ENCODE measurements at places on chromosomes 2 and 18.

- no peak for DNase-seq
These were observed 138.8 kb downstream of the EVA1A start for GRCh38 chr2:75421986-75422385.

- no peak for DNase-seq
These were observed 119.1 kb downstream of the BAZ2B start for GRCh38 chr2:159497256-159497655.

GRCh38 chr2:33208400-33208799, 261.6 kb downstream of the LTBP1 start:
- no peak for DNase-seq

- no peak for DNase-seq
These were observed 9.4 kb downstream of the ODC1 start for GRCh38 chr2:10438688-10439087.

DNA sequence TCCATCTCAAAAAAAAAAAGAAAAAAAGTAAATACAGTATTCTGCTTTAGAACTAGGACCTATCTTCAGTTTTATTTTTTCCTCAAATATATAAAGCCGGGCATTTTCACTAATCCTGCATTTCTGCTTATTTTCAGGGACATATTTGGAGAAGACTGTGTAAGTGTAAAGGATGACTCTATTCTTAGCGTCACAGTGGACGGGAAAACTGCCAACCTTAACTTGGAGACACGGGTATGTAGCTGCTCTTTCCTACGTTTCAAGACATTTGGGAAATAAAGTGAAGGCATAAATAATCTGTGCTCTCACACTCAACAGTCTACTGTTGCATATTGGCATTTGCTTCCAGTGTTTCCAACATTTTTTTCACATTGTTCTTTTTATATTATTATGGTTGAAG, 3.1 kb upstream of the IAH1 start:
- no peak for DNase-seq

GRCh38 chr2:101274142-101274541, 21.5 kb downstream of the CNOT11 start:
- no peak for DNase-seq

- DNase-seq = no peak
These were observed 11.3 kb downstream of the LRPPRC start for GRCh38 chr2:43984533-43984932.

- no peak for DNase-seq
These were observed 29.1 kb upstream of the ANKRD44 start for GRCh38 chr2:197339496-197340220.

DNA sequence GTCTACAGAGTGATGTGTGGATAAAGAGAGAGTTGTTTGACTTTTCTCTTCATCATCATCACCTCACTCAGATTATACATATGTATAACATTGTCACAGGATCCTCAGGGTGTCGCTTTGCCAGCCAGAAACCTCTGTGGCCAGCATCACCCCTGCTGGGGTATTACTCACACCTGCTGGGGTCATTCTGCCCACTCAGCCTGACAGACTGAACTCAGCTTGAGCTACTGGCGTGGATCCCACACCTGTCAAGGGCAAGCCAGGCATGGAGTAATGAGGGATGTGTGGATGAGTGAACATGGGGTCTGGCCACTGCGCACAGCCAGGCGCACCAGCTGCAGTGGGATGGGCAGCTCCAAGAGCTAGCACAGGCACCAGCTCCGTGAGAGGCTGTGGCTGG, 870.6 kb downstream of the CBLN2 start:
- DNase-seq = no peak

DNA sequence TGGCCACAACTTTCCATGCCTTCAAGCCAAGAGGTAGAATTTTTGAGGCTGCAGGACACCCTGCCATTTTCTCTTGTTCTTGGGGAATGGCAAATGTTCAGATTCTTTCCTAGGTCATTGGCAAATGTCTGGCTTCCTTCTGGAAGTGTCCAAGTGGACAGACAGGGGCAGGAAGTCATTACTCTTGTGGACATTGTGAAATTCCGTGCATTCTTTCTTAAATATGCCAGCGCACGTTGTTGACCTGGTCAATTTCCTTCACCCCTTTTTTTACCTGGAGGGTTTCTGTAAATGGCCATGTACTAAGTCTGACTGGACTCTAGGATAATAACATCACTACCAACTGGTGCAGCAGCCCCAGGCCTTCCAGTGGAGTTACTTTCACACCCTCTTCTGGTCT, 13.9 kb downstream of the ASB18 start:
- DNase-seq = no peak

DNA sequence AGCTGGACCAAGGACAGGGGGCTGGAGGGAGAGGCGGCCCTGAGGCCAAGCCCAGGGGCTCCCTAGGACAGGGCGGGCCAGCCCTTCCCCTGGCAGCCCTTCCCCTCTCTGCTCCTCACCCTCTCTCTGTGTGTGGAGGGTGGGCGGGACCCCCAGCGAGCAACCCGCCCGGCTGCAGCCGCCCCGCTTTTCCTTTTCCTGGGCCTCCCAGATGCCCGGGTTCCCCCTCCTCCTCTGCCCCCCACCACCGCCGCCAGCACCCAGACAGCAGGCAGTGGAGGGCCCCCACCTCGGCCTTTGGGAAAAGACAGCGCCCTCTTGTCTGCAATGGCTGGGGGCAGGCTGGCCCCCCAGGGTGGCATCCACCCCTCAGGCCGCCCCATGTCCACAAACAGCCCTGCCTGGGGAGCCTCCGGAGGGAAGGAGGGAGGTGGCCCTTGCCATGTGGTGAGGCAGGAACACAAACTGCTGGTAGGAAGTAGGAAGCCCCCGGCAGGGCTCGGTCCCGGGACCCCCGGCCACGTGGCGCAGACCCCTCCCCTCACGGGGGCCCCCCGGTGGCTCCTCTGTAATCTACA, 135.1 kb upstream of the CTDP1 start:
- no peak for DNase-seq

GRCh38 chr2:85668009-85668856, at the start of gene SFTPB:
Gene SFTPB (minus strand): TSS chr2:85668199. CDS start chr2:85668183, 16 bp downstream.
- DNase-seq = no peak

DNA sequence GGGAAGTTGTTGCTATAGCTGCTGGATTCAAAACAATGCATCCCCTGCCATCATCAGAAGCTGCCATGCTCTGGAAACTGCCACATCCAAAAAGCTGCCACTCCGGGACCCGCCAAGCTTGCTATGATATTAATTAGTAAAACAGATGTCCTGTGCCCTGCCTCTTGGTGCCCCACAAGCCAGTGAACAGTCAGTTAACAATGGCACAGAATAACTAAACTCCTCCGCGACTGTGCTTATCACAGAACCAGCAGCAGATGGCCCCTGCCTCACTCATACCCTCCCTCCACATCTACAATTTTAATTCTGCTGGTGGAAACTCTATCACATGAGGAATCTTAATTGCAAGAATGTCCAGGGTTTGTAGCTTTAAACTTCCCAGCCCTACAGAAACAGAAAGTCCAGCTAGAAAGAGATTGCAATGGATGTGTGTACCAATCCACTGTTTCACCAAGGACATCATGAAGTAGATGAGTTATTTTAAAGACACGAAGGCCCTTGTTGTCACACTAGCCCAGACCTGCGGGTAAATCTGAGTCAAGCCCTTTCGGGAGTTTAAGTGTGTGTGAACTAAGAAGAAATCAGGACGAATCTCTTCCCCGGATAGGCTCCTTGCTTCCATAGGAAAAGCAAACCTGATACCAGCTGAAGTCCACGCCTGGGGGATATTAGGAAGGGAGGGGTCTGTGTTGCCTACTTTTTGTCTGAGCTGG, 7.4 kb upstream of the ACYP2 start:
- no peak for DNase-seq

- no peak for DNase-seq
These were observed 579 bp upstream of the ITM2C start for GRCh38 chr2:230864122-230864604.

DNA sequence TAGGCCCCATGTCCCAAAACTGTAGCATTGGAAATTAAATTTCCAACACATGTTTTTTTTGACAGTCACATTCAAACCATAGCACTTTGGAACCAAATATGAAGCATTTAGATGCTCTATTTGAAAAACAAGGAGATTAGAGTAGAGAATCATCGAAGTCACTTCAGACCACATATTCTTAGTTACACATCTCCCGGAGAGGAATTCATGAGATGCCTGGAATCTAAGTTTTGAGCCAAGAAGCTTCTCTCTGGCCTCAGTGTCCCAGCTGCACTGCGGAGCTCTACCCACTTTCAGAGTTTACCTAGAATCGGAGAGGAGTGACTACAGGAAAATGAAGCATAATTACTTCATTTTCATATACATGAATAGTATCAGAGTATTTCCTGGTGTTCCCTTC, 385.9 kb downstream of the TNS1 start:
- no peak for DNase-seq

DNA sequence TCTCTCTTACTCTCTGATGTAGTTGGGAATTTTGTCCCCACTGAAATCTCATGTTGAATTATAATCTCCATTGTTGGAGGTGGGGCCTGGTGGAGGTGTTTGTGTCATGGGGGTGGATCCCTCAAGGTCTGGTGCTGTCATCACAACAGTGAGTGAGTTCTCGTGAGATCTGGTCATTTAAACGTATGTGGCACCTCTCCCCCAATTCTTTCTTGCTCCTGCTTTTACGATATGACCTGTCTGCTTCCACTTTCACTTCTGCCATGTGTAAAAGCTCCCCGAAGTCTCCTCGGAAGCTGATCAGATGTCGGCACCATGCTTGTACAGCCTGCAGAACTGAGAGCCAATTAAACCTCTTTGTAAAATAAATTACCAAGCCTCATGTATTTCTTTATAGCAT, 337.8 kb upstream of the CDH2 start:
- no peak for DNase-seq

DNA sequence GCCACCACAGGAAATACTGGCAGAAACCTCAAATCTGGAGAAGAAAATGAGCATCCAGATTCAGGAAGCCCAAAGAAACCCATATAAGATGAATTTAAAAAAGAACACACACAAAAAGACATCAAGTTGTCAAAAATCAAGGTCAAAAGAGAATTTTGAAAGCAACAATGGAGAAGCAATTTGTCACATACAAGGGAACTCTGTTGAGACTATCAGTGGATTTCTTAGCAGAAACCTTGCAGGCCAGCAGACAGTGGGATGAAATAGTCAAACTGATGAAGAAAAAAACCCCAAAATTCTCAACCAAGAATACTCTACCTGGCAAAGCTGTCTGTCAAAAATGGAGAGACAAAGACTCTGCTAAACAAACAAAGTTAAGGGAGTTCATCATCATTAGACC, 272.6 kb downstream of the ADCYAP1 start:
- DNase-seq = no peak

DNA sequence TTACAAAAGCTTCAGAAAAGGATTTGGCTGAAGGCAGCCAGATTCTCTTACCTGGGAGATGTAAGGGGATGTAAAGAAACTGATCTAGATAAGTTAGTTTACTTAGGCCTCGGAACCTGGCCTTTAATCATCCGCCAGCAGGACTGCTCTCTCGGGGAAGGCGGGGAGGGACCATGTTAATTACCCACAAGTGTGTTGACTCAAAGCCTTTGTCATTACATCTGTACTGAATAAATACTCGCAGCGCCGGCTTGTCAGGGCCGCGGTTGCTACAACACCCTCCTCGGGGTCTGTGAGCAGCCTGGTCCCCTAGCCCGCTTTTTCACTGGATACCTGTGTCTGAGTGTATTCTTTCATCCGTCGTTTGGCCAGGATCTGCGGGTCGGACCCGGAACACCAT, 6.7 kb downstream of the CHMP3 start:
- no peak for DNase-seq

GRCh38 chr18:27627927-27628326, 442.8 kb upstream of the CHST9 start:
- no peak for DNase-seq

GRCh38 chr2:131394147-131394931, 30.4 kb upstream of the RAB6D start:
- no peak for DNase-seq

GRCh38 chr2:159905926-159906714, 108.1 kb upstream of the CD302 start:
- no peak for DNase-seq

DNA sequence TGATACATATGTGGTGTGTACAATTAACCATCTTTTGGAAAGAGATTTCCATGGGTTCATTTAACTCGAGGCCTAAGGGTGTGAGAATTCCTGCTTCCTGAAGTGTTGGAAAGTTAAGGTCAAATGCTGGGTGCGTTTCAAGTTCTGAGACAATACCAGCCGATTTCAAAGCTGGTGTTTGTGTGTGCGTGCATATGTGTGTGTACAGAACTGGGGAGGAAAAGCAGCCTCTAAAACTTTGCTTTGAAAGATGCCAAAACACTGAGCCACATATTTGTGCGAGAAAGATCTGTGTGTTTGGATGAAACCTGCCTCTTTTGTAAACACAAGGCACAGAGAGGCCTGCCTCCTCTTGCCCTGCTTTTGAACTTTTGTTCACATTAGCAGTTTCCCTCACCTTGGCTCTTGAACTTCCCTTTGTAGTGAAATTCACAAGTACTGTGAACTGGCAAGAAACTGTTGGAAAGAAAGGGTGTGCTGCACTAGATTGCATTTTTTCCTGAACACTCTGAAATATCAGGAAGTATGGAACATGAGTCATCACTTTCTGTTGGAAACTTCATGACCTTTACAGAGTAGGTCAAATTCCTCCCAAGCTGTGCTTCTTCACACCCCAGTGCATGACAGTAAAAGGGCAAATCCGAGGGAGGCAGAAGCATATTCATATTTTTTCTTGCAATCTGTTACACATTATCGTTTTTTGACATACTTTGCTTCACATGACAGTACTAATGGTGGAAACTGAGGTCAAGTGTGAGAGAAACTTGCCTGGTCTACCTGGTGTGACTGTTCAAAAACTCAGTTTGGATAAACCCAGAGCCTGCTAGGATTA, 20.0 kb upstream of the CAVIN2 start:
- no peak for DNase-seq

DNA sequence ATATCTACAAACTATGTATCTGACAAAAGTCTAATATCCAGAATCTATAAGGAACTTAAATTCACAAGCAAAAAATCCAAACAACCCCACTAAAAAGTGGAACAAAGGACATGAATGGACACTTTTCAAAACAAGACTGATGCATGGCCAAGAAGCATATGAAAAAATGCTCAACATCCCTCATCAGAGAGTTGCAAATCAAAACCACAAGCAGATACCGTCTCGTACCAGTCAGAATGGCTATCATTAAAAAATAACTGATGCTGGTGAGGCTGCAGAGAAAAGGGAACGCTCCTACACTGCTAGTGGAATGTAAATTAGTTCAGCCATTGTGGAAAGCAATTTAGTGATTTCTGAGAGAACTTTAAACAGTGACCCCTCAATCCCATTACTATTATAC, 56.5 kb downstream of the CCBE1 start:
- DNase-seq = no peak

DNA sequence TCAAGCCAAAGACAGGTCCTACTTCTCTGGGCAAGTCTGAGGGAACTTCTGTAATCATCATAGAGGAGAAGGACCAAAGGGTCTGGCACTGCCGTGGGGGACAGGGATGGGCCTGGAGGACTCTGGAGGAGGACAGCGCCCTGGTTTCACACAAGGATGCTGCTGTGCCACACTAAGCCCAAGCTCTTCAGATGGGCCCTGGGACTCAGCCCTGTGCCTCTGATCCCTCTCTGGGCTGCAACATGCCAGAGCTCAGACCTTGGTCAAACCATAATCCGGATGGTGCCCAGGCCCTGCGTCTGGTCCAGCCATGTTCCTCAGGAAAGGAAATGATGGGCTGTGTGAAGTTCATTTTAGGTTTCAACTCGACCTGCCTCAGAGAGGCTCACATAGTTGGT, 222.0 kb upstream of the COPS8 start:
- DNase-seq = no peak

All from effector memory CD4-positive, alpha-beta T cell (primary cell).